ENCODE measurements at places on chromosomes 13 and 19. TPM values are rescaled to one million over a fixed set of nuclear protein-coding genes. Genes with fewer than 3 reads are reported as not detected.

Gene ANO8
- 9.2 TPM for polyA plus RNA-seq

Gene PEAK3
- 0.06 TPM for polyA plus RNA-seq

Gene GFY
- polyA plus RNA-seq = not detected

Gene ZNF492
- polyA plus RNA-seq = 2.6 TPM

Gene CCDC97
- polyA plus RNA-seq = 33.8 TPM

Gene PPP1R12C
- polyA plus RNA-seq = 67.6 TPM

Gene FXYD7
- 0.61 TPM for polyA plus RNA-seq

Gene FKBP8
- 225 TPM for polyA plus RNA-seq

Gene KLK14
- polyA plus RNA-seq = 0.15 TPM

Gene C19orf67
- polyA plus RNA-seq = not detected

Gene PEG3
- polyA plus RNA-seq = 79.8 TPM

Gene ZNF284
- 4.9 TPM for polyA plus RNA-seq

Gene ZNF565
- polyA plus RNA-seq = 6.9 TPM

Gene HSH2D
- polyA plus RNA-seq = 0.30 TPM

Gene ZSCAN18
- 85.2 TPM for polyA plus RNA-seq

Gene FAM83E
- 1.2 TPM for polyA plus RNA-seq

Gene GRK1
- polyA plus RNA-seq = not detected

Gene SIGLEC7
- polyA plus RNA-seq = 0.51 TPM
